CD8-positive, alpha-beta memory T cell (primary cell): ENCODE measurements at places on chromosomes 7 and 10. TPM values are rescaled to one million over a fixed set of nuclear protein-coding genes. Genes with fewer than 3 reads are reported as not detected.

- H3K36me3 ChIP-seq, result no peaks in the 10 kb centered on the region
- no peaks in the 10 kb centered on the region for H3K27me3 ChIP-seq
- DNase-seq, result no peak
- no peaks in the 10 kb centered on the region for H3K4me1 ChIP-seq
- no peak overlapping the region for H3K4me3 ChIP-seq
Measured at GRCh38 chr10:33412653-33413361, 78.3 kb upstream of the NRP1 start.

GRCh38 chr10:70337201-70337651, 45.2 kb downstream of the LRRC20 start:
- no peak for DNase-seq
- no peaks in the 10 kb centered on the region for H3K36me3 ChIP-seq
- no peak overlapping the region for H3K4me3 ChIP-seq

GRCh38 chr10:118315629-118316028, 26.5 kb downstream of the FAM204A start:
- no peak overlapping the region for H3K27ac ChIP-seq
- H3K4me1 ChIP-seq, result no peaks in the 10 kb centered on the region
- no peak overlapping the region for H3K4me3 ChIP-seq
- H3K36me3 ChIP-seq, result peaks cover 12% of the 10 kb centered on the region

ANKRD61 gene
- 0.24 TPM for total RNA-seq
